ENCODE measurements at places on chromosomes 7 and 10.

DNA sequence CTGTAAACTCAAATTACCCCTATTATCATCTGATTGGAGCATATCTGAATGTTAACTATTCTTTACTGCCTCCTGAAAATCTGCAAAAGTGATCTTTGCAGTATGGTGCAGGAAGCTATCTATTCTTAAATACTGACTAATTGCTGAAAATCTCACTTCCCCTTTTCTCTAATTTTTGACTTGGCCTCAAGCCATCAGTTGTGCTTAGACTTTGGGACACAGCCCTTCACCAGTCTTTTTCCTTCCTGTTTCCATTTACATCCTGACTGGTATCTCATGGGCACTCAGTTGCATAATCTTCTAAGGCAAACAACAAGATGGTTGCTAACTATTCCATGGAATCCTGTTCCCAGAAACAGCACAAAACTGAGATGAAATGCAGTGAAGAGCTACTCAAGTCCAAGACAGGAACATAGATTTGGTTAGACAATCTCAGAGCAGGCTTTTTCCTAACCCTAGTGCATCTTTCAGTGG, 228.5 kb downstream of the SORCS1 start:
- DNase-seq, result no peak

- DNase-seq, result no peak
Measured at GRCh38 chr7:21967598-21968003, 21.9 kb upstream of the CDCA7L start.

GRCh38 chr7:22725585-22725984, 1.4 kb upstream of the IL6 start:
- no peak for DNase-seq

DNA sequence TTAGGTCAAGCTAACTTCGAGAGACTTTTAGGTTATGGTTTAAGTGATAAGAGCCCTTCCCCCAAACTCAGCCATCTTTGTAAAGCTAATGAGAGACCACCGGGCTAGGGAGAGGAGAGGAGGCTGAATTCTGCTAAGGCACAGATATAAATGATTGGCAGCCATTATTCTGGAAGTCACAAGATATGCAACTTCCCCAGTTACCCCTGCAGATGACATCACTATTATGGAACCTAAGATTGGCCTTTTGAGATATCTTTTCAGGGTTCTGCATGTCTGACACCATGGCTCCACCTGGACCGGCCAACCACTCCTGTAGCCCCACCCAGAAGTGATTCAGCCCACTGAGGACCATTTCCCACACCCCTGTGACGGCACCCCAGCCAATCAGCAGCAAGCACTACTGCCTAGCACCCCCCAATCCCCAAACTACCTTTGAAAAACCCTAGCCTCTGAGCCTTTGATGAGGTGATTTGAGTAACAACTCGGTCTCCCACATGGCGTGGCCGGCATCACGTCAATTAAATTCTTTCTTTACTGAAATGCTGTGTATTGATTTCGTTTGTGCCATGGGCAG, 14.4 kb downstream of the VIPR2 start:
- no peak for DNase-seq

DNA sequence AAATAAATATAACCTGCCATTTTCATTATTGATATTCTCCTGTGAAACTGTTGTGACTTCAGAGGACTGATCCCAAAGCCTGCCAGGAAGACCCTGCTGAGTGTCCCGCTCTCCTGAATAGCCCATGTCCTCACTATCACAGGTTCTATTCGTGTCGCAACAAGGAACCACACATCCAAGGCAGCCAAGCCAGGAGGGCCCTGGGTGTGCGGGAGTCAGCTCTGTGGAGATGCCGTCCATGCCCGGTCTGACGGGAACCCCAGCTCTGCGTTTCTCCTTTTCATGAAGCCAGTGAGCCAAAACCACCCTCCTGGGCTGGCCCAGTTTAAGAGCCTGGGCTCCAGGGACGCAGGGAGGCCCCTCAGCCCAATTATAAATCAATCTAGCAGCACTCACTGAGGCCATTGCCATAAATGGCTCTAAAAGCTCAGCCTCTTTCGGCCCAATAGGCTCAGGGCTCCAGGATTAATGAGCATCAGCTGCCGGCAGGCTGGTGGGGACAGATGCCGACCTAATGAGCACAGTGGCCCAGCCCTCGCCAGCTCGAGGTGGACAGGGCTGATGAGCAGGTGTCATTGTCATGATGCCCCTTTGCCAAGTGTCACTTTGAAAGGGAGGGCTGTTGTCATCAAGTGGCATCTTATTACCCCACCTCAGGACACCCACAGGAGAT, 177.9 kb downstream of the PLXNA4 start:
- DNase-seq, result no peak

DNA sequence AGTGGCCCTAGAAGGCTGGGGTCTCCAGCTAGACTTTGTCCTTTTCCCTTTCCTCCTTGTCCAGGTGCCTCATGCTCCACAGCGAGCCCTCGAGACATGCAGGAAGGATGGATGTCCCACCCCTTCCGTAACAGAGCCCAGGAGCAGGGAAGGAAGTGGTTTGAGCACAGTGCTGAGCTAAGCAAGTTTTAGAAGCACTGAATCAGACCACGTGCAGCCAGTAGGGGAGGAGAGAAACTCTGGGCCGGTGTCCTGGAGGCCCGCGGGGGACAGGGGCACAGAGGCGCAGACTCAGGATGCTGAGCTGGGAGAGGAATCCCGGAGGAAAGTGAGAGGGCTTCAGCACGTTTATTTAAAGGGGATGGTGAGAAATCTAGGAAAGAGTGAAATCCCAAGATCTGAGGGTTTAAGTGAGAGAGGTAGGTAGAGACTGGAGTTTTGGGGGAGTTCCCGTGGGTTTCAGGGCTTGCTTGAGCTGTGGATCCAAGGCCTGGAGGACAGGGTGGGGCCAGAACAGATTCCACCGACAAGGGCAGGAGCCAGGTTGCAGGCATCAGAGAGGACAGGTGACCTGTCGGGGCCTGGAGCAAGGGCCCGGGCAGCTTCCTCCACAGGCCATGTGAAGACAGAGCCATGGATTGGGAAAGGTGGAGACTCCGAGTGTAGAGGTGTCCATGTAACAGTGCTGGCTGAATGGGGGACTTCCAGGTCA, 4.4 kb upstream of the IRF5 start:
- DNase-seq, result no peak

DNA sequence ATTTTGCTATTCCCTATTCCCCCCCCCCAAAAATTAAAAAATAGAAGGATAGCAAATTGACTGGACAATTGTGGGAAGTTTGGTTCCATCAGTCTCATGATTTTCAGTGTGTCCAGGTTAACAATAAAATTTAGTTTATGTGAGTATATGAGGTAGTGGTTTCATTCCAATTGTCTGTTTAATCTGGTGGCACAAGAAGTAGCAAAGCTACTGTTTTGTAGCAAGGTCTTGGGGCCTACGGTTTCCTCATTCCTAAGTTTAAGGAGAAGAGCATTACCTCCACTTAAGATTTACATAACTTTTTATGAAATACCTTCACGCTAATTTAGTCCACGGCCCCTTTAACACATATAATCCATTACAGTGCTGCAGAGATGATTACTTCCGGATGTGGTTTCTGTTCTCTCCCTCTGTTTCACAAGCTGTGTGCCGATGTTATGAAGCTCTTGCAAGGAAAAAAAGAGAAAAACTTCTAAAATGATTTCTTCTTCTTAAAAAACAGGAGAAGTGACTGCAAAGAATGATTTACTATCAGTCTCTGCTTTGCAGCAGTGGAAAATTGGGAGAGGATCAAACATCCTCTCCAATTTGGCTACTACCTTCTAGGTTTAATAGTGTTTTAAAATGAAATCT, 32.7 kb upstream of the NPVF start:
- DNase-seq, result no peak

DNA sequence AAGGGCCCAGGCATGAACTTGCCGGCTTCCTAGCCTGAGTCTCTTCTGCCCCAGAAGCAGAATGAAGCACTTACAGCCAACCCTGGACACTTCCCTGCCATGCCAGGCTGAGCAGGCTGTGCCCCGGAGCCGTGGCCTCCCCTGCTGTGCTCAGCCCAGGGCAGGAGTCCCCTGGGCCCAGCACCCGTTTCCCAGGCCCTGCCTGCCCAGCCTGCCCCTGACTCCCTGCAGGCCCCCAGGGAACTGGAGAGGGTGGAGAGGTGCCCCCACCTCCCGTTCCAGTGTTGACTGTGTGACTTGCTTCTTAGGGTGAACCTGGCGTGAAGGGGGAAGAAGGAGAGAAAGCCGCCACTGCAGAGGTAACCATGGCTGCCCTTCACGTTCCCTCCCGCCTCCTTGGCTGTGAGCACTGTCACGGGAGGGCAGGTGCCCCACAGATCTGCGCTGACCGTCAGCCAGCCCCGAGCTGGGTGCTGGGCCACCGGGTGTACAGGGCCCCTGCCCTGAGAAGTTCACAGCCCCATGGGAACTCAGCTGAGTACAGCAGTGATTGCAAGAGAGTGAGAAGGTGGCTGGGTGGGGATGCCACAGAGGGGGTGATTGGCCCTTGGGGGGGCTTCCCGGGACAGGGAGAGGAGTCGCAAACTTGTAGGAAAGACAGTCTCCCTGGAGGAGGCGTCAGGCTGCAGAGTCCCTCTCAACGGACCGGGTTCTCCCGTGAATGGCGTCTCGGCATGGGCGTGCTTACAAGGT, 75.9 kb downstream of the MYL10 start:
- no peak for DNase-seq

Data from right kidney (tissue), 9 donors.